AG08396 (cell line): ENCODE measurements at places on chromosomes 2 and 18.
A peak's percentile ranks its signal among the peaks of the same experiment; 100 is the strongest.

- DNase-seq: no peak
Measured at GRCh38 chr2:100453853-100454252, 16.4 kb upstream of the NMS start.

DNA sequence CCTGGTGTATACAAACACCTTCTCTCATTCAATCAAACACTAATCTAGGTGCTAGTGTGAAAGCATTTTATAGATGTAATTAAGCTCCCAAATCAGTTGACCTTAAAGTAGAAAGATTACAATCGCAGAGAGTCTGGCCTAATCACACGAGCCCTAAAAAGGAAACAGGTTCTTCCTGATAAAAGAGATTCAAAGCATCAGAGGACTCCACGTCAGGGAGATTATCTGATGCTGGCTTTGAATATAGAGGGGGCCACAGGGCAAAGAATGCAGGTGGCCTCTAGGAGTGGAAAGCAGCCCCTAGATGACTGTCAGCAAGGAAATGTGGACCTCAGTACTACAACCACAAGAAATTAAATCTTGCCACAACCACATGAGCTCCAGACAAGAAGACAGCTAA is 28.2 kb upstream of the ZC3H15 start:
- DNase-seq: no peak

GRCh38 chr2:109368798-109369197 is 239.8 kb downstream of the SH3RF3 start:
- no peak for DNase-seq

- no peak for DNase-seq
Measured at GRCh38 chr18:36387310-36387709, 89.8 kb downstream of the FHOD3 start.

GRCh38 chr2:237264480-237265219 is 149.3 kb downstream of the COL6A3 start:
- peak; percentile 64 for DNase-seq

- no peak for DNase-seq
Measured at GRCh38 chr2:59905731-59906130, 647.7 kb downstream of the BCL11A start.

DNA sequence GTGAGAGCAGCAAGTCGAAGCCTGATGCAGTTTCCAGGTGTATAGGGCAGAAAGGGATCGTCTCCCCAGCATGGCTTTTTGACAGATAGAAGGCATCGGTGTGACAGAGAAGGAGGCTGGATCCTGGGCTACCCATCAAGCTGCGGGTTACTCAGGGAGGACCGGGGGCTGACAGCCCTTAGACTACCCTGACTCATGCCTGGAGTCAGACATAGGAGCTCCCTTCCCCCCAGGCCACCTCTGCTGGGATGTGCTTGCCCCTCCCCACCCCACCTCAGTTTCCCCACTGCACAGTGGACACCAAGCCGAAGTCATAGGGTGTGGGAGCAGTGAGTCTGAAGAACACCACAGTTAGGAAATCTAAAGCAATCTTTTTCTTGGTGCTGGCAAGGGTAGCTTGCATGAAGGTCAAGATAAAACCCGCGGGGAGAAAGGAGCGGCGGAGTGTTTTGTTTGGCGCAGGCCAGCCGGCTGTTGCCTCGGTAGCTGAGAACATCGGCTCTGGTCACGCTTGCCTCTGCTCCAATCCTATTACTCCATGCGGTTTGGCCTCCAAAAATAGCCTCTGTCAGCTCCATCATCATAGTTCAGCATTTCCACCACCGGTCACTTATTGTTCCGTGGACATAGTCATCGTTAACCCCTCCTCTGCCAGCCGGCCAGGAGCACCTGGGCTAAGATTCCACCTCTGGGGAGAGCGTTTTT is 169.2 kb upstream of the GLI2 start:
- DNase-seq: peak; percentile 93

DNA sequence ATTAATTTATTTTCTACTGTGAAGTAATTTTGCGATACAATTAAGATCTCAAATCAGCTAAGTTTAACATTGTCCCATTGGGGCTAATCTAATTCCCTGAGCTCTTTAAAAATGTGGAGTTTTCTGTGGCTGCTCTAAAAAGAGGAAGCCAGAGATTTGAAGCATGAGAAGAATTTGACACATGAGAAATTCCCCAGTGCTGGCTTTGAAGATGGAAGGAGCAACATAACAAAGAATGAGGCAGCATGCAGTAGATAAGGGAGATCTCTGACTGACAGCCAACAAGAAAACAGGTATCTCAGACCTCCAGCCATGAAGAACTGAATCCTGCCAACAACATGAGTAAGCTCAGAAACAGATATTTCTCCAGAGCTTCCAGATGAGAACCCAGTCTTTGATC is 308.4 kb downstream of the ZNF804A start:
- no peak for DNase-seq

DNA sequence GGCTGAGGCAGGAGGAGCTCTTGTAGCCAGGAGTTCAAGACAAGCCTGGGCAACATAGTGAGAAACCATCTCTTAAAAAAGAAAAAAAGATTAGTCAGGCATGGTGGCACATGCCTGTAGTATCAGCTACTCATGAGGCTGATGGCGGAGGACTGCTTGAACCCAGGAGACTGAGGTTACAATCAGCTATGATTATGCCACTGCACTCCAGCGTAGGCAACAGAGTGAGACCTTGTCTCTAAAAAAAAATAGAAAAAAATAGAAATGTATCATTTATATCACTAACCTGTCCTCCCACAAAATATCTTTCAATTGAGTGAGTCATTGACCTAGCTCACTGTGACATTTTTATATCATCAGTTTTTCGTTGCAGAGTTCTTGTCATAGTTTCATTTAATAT is 152.5 kb downstream of the DTNA start:
- DNase-seq: no peak

GRCh38 chr2:62152000-62152399 is 43.9 kb upstream of the B3GNT2 start:
- no peak for DNase-seq

GRCh38 chr18:75257605-75258004 is 47.0 kb downstream of the TSHZ1 start:
- no peak for DNase-seq

DNA sequence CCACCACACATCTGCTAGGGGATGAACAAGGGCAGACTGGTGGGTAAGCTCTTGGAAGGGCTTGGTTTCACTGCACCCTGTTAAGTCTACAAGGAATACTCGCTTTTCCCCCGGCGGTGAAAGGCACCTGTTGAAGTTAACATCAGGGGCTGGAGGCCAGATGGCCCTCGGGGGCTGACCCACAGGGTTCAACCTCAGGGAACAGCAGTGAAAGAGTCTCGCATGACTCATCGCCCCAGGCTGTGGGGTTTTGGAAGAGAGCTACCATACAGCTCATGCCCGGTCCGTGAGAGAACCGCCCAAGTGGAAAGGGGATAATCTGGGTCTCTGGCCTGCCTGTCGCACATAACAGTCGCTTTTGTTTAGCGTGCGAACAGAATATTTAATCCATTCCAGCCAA is 748.0 kb downstream of the DPP10 start:
- no peak for DNase-seq

GRCh38 chr2:3243804-3244203 is 133.8 kb downstream of the EIPR1 start:
- no peak for DNase-seq

- no peak for DNase-seq
Measured at GRCh38 chr2:172888714-172889669, 153.3 kb downstream of the RAPGEF4 start.

GRCh38 chr2:128169497-128169896 is 78.5 kb downstream of the UGGT1 start:
- no peak for DNase-seq

DNA sequence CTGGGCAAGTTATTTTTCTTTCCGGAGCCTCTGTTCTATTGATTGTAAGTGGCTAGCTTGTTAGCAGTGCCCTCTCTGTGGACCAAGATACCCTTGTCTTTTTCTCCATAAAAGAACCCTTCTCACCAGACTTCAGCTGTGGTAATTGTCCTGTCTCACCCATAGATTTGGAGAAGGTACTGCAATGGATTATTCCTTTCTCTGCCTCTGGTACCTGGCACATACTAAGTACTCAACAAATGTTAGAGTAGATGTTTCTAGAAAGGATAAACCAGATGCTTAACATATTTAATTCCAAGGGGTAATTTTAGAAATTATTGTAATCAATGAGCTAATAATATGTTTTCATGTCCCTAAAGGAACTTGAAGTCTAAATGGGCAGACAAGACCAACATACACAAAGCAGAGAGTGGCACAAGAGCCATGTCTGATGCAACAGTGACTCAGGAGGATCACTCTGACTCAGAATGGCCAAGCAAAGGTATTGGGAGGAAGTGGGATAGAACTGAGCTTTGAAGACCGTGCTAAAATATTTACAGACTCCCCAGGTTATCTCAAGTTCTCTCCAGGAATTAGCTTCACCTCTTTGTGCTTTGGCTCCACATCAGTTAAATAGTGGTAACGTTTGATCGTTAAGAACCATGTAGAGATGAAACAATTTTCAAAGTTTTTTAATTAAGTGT is 129.7 kb upstream of the OSR1 start:
- peak; percentile 17 for DNase-seq

- no peak for DNase-seq
Measured at GRCh38 chr2:233352141-233352842, 2.0 kb upstream of the DGKD start.
